ENCODE measurements at places on chromosomes 3 and 15.

GRCh38 chr3:69085168-69085832 is 563 bp downstream of the ARL6IP5 start:
- no peak for DNase-seq

DNA sequence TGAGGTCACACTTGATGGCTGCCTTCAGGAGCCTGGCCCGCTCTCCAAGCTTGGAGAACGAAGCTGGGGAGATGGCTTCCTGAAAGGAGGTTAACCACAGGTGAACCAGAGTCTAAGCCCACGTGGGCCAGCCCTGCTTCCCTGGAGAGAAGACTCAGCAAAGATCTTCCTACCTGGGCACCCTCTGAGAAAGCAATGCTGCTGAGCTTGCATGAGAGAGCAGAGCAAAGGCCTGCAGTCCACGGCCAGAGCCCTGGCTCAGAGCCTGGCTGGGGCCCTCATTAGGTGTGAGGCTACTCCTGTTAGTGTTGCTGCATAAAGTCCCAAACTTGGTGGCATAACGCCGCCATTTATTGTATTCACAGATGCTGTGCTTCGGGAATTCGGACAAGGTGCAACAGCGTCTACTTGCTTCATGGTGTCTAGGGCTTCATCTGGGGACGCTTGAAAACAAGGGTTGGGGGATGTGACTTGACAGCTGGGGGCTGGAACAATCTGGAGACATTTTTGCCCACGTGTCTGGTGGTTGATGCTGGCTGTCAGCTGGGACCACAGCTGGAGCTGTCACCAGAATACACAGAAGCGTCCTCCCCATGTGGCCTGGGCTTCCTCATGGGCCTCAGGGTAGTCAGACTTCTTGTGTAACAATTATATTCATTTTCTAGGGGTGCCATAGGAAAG is 87.9 kb upstream of the MEF2A start:
- DNase-seq: no peak

GRCh38 chr3:178231645-178232044 is 304.6 kb upstream of the KCNMB2 start:
- no peak for DNase-seq

GRCh38 chr15:71718116-71718910 is 92.0 kb upstream of the NR2E3 start:
- DNase-seq: no peak

GRCh38 chr15:68816795-68817303 is 3.8 kb downstream of the ANP32A start:
- no peak for DNase-seq

DNA sequence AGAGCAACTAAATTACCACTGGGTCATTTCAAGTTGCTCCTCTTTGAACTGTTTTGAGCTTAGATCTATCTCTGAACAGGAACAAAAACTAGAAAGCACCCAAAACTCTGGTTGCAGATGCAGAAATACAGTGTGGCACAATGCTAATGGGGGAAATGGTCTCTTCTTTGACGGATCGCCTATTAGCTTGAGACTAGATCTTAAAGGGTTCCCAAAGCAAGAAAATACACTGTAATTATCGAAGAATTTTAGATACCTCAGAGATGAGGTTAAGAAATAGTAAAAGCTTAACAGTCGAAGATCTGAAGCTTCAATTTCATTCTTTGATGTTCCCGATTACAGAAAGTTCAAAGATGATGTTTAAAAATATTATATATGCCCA is 818 bp downstream of the PPP1R2 start:
- no peak for DNase-seq

DNA sequence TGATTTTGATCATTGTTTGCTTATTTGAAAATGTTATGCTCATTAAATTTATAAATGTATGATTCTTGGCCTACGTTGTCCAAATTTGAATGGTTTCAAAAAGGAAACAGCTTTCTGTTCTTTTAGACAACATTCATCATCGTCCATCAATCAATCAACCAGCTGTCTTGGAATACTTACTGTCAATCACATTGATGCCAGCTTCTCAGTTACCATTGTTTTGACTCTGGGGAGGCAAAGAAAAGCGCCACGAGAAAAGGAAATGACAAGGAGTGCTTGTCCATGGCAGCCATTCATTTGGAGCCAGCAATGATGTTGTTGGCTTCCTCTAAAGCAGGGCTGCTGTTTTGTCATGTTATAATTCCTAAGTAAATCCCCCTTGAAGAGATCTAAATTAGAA is 62.2 kb upstream of the TP63 start:
- no peak for DNase-seq

DNA sequence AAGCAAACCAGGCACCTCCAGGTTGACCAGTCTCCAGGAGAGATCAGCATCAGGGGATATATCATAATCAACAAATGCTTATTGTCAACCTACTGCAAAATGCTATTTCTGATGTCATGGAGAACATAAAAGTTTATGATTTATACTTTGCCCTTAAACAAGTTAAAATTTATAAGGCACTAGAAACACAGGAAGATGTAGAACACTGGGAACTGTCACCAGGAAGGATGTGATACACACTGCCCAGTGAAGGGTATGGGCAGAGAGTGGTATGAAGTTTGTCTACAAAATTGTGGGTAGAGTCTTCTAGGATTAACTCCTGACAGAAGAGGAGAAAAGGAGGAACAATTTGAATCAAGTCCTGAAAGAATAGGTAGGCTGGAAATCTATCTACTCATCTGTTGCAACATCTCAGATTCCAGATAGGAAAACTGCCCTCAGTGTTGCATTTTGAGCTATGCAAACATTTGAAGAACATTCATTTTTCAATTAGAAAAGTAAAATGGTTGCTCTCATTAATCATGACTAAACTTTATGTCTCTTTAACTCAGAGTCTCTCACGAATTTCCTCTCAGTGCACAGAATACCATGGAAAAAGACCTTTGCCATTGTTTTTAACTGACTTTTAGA is 105.9 kb upstream of the SKOR1 start:
- no peak for DNase-seq

DNA sequence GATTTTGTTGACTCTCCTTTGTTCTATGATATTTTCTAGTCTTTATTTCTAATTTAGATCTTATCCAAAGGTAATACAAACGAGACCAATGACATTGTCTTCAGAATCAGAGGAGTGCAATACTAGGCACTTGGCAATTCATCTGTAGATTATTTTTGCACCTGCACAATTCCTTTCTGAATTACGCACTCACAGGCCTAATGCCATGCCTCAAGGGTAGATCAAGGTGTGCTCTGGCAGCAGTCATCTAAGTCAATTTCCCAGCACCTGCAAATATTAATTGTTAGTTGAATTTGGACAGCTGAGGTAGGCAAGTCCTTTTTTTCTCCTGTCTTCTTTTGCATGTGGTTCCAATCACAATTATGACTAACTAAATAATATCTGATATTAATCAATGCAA is 653.2 kb downstream of the ROBO2 start:
- DNase-seq: no peak

DNA sequence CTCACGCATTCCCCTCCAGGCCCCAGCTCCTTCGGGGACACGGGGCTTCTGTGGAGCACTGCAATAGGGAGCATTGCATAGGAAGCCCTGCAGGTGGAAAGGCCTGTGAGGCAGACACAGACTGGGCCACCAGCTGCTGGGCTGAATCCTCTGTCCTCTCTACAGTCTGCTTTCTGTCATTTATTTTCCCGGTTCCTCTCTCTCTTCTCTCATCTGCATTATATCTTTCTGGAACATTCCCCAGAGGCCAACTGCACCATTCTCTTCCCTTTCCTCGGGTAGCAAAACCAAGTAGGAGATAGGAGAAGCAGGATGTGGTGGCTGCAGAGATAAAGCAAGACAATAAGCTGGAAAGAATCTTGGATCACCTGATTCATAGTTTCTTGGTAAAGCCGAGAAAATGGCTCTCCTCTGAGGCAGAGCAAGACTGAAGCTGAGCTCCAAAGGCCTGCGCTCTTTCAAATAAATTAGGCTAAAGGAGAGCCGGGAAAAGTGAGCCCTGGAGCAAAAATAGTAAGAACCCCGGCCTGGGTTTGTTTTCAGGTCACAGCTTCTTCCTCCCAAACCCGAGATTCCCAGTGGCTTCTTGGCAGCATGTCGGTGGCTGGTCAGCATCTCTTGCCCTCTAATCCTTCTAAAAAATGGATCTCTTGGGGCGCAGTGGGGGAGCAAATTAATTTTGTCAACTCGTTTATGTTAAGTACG is 5.3 kb downstream of the TM4SF4 start:
- DNase-seq: no peak

- DNase-seq: no peak
Measured at GRCh38 chr15:52097180-52097579, 15.4 kb downstream of the BCL2L10 start.

GRCh38 chr3:180085122-180085710 is 48.5 kb upstream of the PEX5L start:
- DNase-seq: no peak

DNA sequence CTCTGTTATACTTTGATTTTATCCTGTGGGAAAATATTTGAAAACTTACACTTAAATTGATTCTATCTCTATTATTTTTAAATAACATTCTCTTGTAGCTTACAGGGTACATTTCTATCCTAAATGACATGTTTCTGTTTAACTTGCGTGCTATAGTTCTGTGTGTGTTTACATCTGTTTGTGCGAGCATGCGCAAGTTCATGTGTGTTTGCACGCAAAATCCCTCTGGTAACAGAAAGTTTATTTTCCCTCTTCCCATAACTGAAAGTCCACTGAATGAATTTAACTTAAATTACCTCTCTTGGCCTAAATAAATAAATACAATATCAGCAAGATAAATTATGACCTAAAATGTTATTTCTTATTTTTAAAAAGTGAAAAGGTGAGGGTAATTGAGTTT is 117.3 kb upstream of the NEO1 start:
- no peak for DNase-seq

DNA sequence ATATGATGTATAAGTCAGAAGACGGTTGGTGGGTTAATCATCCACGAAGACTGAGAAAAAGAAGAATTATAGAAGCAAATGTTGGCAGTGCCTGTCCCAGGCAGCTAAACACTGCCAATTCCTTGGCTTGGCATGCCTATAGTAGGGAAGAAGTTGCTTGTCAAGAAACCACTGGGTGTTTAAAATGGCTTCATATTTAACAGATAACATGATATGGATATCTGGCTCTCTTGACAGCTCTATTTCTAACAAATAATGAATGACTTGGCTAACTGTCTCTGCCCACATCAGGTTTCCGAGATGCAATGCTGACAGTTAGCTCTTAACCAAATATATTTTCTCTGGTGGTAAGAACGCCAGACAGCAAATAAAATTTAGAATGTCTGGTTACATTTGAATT is 341.7 kb upstream of the KCNMB2 start:
- no peak for DNase-seq

GRCh38 chr3:155233213-155233612 is 60.3 kb downstream of the STRIT1 start:
- DNase-seq: no peak

DNA sequence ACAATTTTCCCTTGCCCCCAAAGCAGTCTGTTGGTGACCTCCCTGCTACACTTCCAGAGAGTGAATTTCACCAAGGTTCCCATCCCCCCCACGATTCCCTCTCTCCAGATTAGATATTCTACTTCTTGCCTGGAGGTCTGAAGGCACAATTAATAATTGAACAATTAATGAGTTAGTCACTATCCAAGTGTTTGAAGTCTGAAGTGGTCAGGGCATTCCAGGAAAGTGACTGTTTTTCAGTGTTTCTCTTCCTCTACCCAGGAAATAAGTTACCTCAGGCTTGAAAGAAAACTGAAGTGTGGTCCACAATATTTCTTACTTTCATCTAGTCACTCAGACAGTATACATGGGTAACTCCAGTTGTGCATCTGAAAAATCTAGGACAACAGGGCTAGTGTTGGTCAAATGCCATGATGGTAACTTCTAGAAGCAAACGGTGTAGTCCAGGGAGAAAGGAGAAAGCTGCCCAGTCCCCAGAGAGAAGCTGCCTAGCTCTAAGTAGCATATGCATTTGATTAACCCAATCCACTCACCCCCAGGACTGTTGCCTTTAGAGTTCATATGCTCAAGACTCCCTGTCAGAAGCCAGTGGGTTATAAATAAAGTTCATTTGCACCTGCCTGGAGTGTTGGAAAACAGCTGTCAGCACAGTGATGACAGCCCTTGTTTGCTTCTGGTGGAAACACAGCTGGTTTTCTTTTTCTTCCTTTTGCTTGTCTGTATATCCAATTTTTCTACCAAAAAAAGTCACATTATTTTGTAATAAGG is 2.3 kb upstream of the TM4SF4 start:
- no peak for DNase-seq

DNA sequence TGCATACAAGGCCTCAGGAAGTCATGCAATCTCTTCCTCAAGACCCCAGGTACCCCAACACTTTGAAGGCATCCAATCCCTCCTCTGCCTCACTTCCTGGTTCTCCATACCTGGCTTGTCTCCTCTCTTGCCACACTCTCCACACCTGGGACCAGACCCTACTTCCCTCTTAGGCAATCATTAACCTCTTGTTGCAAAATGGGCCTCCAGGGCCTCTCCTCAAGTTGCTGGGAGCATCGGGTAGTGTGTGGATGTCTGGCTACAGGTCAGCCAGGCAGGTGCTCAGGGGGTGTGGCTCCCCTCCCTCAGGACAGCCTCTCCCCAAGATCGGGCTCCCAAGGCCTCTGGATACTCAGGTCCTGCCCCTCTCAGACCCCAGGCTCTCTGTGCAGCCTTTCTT is 8.6 kb downstream of the PLA2G4E start:
- DNase-seq: no peak
